ENCODE measurements at places on chromosomes 16 and 17.

- peak; percentile 33 for DNase-seq
Measured at GRCh38 chr17:74924250-74924948, at the start of gene OTOP2. Gene OTOP2, plus strand, starts transcription at chr17:74924273. Its CDS starts 360 bp downstream, at chr17:74924633.

GRCh38 chr16:68146585-68146984, 61.4 kb downstream of the NFATC3 start:
- DNase-seq: peak; percentile 15

- DNase-seq: no peak
Measured at GRCh38 chr16:75860326-75861053, 134.2 kb upstream of the CPHXL start.

DNA sequence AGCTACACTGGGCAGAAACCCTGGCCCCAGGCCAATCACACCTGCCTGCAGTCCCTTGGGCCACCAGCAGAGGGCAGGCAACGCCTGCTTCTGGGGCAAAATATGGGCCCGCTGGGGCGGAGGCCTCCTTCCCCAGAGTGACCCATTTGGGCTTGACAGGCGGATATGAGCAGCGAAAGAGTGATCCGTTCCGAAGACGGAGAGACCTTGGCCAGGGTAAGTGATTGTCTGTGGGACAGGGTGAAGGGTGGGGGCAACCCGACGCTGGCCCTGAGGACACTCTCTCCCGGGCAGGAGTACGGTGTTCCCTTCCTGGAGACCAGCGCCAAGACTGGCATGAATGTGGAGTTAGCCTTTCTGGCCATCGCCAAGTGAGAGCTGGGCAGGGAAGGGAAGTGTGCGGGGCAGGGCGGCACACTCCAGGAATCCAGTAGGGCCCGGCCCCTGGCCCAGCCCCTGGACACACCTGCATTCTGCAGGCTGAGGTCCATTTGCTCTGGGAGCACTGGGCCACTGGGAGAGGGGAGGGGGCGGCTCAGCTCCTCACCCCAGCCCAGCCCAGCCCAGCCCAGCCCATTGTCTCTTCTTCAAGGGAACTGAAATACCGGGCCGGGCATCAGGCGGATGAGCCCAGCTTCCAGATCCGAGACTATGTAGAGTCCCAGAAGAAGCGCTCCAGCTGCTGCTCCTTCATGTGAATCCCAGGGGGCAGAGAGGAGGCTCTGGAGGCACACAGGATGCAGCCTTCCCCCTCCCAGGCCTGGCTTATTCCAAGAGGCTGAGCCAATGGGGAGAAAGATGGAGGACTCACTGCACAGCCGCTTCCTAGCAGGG, 3.5 kb upstream of the NHERF1 start:
- peak; percentile 82 for DNase-seq

DNA sequence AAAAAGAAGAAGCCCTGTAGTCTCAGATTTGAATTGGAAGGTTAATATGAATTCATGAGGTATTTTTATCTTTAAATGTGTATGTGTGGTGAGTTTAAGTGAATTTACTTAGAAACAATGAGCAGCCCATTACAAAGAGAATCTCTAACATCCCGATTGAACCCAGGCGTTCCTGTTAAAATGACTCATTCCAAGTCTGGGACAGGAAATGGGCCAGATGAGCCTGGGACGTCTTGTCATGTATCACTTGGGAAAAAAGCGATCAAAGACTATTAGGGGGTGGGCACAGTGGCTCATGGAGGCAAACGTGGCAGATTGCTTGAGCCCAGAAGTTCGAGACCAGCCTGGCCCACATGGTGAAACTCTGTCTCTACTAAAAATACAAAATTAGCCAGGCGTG, 81.6 kb downstream of the SEC14L1 start:
- no peak for DNase-seq

- DNase-seq: no peak
Measured at GRCh38 chr17:7972131-7972785, 30.2 kb upstream of the GUCY2D start.

GRCh38 chr16:51144203-51144602, 6.9 kb downstream of the SALL1 start:
- DNase-seq: no peak

GRCh38 chr16:12293017-12293618, 316.6 kb downstream of the SNX29 start:
- DNase-seq: no peak

DNA sequence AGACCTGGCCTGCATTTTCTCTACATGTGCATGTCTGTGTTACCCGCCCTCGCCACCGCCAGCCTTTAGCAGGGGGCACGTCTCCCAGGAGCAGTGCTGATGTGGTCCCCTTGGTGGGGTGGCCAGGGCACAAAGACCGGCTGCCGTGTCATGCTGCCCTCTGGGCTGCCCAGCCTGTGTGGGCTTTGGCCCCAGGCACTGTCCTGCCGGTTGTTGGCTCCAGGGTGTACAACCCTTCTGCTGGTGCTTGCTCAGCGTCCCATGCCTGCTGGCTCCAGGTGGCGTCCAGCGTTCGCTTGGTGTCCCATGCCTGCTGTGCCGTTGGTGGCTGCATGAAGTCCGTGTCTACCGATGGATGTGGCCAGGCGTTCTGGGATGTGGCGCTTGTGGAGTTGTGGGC, 4.1 kb downstream of the BAIAP2 start:
- DNase-seq: no peak

- DNase-seq: no peak
Measured at GRCh38 chr17:40846515-40847144, 20.4 kb downstream of the KRT12 start.

DNA sequence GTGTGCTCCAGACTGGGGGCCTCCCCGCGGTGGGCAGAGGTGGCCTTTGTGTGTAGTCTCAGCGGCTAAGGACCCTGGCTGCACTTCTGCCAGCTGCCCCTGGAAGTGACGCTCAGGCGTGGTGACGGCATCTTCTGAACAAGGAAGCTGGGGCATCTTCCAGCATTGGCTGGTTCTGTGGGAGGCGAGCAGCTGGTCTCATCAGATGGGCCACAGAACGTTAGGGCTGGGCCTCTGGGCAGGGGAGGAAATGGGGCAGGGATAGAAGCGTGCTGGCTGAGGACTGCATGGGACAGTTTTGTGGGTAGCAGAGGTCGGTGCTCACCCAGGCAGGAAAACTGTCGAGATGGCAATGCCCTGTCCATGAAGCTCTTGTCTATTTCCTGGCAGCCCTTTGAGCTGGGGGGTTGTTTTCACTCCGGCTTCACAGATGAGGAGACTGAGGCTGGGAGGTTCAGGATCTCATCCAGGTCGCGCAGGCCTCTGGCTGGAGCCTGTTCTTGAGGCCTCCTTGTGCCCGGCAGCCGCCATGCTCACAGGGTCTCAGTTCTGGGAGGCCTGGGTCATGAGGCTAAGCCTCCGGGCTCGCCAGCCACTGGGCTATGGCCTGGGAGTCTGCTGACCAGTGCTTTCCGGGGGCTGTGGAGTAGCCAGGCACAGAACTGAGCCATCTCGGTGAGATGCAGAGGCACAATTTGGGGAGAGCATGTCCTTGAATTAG, 16.3 kb downstream of the IRF8 start:
- no peak for DNase-seq

- DNase-seq: peak; percentile 48
Measured at GRCh38 chr16:47143677-47144558, at the start of gene NETO2. Gene NETO2, minus strand, starts transcription at chr16:47143945. Its CDS starts 333 bp downstream, at chr16:47143612.

- DNase-seq: no peak
Measured at GRCh38 chr16:86934581-86935375, 356.4 kb downstream of the FOXL1 start.

DNA sequence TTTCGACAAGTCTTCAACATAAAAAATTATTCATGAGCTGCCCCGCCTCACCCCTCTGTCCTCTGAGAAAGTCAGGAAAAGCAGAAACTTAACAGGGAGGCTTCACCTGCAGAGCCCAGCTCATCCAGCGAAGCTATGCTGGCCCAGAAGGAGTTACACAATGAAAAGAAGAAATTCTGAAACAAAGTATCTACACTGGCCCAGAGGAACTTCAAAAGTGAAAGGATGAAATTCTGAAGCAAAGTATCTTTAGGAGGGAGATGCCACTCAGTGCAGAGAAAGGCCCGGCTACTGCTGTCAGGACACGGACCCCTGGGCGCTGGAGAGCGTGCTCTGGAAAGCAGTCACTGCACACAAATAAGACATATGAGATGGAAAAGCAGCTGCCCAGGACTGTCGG, 1.6 kb downstream of the GALNS start:
- no peak for DNase-seq

DNA sequence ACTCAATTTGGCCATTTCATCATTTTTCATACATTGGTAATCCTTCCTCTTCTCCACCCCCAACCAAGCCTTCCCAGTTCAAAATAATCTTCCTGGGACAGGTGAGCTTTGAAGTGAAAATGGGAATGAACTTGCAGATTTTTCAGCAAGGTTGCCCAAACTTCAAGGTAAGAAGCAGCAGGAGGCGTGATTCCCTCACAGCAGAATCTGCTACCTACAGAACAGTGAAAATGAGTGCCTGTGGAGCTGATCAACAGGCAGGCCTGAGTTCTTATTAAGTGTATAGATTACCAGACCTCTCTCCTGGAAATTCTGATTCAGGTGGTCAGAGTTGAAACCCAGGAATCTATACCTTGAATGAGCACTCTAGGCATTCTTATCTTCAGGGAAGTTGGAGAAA, 356.6 kb downstream of the RBFOX1 start:
- no peak for DNase-seq

GRCh38 chr16:11314309-11314894, 30.9 kb upstream of the RMI2 start:
- DNase-seq: no peak

GRCh38 chr16:22890976-22891375, 77.0 kb downstream of the HS3ST2 start:
- no peak for DNase-seq

GRCh38 chr16:86354641-86355513, 155.4 kb upstream of the FOXF1 start:
- DNase-seq: no peak

- no peak for DNase-seq
Measured at GRCh38 chr17:51799240-51799639, 359.3 kb downstream of the CA10 start.

GRCh38 chr17:12553625-12554024, 112.1 kb upstream of the MYOCD start:
- no peak for DNase-seq

GRCh38 chr17:1011760-1012735, 15.1 kb downstream of the TIMM22 start:
- DNase-seq: no peak

- no peak for DNase-seq
Measured at GRCh38 chr17:59839651-59840328, 53.0 kb downstream of the TUBD1 start.

DNA sequence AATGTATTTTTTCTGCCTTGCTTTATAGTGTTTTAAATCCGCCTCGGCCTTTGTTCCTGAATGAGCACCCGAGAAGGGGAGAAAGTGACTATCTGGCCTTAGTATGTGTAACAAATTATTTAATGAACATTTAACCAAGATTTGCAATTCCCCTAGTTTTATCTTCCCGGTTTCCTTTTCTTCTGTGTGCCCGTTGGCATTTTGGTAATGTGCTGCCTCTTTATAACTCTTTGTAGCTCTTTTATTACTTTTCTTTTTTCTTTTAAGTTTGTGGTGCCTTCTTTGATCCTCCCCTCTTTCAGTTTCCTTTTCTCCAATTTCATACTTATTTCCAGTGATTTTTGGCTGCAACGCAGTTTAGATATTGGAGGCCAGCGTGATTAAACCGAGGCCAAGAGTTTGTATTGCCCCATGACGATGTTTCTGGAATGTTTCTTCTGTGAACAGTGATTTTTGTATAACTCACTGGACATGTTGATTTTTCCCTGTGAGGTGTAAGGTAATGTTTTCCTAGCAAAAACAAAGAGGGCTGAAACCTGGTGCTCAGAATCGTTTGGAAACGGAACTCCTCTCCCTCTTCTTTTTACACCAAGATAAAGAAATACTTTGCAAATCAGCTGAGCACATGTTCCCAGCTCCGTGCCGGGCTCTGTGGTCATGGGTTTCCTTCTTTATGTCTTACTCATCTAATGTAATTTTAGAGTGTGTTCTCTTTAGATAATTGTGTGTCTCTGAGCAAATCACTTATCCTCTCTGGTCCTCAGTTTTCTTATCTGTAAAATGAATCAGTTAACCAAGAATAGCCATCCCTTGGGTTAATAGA, 344.3 kb downstream of the WWOX start:
- no peak for DNase-seq

DNA sequence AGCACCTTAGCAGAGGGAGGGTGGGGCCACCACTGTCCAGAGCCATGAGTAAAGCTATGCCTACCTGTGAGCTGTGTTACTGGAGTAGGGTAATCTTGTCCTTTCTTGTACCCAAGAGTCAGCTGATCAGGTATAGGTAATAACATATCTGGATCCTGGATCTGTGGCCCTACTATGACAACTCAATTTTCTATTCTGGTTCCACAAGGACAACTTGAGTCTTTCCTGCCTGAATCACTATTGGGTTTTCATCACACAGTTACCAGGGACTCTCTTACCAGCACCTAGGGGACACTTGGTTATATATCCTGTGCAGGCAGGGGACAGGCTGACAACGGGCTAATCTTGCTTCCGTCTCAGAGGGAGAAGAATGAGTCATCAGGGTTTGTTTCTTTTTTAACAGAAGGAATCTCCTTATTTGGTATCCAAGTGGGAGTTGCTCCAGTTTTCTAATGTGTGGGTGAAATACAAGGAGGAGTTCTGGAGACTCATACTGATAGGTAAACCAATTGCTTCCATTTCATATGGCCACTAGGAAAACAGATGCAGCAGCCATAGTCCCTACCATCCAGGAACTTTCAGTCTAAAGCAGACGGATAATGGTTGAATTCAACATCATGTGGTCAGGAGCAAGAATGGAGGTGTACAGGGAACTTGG, 6.8 kb downstream of the ZNF267 start:
- DNase-seq: peak; percentile 42

DNA sequence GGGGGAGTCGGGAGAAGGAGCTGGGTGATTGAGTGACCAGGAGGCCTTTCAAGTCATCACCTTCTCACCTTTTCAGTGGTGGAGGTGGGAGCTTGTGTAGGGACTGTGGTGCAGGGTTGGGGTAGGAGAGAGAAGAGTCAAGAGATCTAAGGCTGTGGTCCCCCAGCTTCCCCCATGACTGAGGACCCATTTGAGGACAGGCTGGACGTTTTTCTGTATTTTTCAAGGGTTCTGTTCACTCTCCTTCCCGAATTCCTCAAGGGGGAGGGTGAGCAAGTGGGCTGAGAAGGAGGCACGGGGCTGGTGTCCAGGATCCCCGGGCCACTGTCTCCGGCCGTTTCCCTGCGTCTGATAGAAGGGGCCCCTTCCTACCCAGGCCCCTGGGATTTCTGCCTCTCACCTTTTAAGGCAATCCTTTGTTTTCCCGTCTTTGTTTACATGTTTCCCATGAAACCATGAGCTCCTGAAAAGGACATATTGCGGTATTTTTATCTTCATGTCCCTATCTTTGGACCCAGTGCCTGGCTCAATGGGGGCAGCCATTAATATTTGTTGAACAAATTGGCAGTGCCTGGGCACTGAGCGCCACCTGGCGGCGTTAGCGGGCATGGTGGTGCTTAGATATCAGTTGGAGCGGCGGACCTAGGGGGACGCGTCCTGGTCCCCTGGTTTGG, 9.2 kb upstream of the CD300A start:
- peak; percentile 72 for DNase-seq

DNA sequence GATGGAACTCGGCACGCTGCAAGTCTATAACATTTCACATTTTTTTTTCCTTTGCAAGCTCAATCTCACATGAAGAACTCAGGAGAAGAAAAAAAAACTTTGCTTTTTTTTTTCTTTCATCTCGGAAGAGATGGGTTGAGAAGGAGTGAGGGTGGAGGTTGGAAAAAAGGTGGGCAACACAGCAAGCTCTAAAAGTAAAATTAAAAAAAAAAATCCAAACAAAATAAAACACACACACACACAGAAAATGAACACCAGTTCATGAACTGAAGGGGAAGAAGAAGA, 2.5 kb downstream of the MAF start:
- no peak for DNase-seq

Data from CD4-positive, alpha-beta T cell treated with Interferon alpha-2 for 1 hour (primary cell).